ENCODE measurements at places on chromosomes 3 and 15.
A peak's percentile ranks its signal among the peaks of the same experiment; 100 is the strongest.

- peak; percentile 72 for DNase-seq
These were observed 10.9 kb downstream of the RMDN3 start for GRCh38 chr15:40743921-40744814.

DNA sequence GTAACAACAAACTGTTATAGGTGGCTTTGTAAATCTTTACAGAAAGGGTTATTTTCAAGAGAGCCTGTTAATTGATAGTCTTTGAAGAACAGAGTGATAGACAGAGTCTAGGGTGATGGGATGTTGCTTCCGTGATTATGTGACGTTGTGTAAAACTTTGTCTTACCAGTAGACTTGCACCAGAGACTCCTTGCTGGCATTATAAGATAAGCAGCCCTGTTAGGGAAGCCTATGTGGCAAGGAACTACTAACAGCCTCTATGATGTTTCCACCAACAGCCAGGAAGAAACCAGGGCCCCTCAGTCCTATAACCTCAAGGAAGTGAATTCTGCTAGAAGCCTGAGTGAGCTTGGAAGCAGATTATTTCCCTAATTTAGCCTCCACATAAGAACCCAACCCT lies 18.9 kb downstream of the STT3B start:
- DNase-seq = no peak

DNA sequence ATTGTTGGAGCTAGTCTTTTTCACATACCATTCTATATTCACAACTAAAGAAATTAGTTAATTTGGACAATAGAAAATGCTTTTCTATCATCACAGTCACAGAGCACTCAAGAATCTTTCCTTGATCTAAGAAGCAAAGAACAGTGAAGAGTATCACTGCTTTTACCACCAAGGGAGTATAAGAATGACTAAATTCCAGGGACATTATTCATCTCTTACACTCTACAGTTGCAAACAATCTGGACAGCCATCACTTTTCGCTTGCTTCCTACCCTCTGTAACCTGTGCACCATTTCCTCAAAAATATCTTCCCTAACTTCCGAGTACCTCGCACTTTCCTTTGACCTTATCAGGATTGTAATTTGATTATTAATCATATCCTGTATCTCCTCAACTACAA lies 359.5 kb upstream of the TMCO5A start:
- DNase-seq = no peak

DNA sequence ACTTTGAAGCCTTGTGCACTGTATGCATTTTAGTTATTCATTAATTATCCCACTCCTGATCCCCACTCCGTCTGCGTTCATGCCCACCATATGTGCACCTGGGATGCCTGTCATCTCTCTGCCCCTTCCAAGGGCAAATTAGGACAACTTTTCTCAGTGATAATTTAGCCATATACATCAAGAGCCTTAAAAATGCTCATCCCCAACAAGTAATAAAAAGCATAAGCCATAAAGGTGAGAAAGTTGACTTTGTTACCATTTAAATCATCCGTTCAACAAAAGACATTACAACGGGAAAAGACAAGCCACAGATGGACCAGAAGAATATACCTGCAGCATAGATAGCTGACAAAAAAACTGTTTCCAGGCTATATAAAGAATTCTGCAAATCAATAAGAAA lies 131.4 kb upstream of the LINGO1 start:
- DNase-seq = no peak

DNA sequence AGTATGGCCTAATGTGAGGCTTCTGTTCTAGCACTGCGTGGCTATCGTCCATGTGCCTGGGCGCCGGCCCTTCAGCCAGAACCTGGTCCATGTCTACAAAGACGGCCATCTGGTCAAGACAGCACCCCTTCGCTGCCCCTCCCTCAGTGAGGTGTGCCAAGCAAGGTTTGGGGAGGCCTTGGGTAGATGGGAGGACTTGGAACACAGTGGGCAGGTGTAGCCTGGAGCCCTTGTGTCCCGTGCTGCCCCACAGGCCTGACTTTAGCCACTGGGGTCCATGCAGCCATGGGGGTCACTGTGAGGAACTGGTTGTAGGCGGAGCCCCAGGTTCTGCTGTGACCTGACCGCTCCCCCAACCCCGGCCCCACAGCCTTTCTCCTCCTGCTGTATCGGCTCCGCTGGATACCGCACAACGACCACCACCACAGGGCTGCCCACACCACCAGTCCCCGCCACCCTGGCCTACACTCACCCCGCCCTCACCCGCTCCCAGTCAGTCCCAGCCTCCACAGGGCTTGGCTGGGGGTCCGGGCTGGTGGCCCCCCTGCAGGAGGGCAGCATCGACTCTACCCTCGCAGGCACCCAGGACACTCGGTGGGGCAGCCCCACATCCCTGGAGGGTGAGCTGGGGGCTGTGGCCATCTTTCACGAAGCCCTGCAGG lies 16.6 kb downstream of the NBEAL2 start:
- DNase-seq = no peak

- no peak for DNase-seq
These were observed 6.8 kb downstream of the STOML1 start for GRCh38 chr15:73985101-73985873.

DNA sequence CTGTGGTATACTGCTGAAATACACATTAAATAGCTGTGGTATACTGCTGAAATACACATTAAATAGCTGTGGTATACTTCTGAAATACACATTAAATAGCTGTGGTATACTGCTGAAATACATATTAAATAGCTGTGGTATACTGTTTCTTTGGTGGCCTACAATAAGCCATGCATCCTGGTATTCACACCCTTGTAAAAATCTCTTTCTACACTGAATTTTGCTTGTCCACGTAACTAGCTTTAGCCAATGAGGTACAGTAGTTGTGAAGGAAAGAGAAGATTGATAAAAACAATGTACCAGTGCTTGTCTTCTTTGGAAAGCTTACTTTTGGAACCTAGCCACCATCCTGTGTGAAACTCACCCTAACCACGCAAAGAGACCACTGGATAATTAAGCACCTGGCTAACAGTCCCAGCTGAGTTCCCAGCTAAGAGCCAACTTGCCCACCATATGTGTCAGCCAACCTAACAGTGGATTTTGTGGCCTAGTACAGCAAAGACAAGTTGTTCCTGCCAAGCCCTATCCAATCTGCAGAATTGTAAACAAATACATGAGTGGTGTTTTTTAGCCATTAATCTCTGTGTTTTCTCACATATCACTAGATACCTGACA lies 103.4 kb upstream of the MELTF start:
- no peak for DNase-seq

DNA sequence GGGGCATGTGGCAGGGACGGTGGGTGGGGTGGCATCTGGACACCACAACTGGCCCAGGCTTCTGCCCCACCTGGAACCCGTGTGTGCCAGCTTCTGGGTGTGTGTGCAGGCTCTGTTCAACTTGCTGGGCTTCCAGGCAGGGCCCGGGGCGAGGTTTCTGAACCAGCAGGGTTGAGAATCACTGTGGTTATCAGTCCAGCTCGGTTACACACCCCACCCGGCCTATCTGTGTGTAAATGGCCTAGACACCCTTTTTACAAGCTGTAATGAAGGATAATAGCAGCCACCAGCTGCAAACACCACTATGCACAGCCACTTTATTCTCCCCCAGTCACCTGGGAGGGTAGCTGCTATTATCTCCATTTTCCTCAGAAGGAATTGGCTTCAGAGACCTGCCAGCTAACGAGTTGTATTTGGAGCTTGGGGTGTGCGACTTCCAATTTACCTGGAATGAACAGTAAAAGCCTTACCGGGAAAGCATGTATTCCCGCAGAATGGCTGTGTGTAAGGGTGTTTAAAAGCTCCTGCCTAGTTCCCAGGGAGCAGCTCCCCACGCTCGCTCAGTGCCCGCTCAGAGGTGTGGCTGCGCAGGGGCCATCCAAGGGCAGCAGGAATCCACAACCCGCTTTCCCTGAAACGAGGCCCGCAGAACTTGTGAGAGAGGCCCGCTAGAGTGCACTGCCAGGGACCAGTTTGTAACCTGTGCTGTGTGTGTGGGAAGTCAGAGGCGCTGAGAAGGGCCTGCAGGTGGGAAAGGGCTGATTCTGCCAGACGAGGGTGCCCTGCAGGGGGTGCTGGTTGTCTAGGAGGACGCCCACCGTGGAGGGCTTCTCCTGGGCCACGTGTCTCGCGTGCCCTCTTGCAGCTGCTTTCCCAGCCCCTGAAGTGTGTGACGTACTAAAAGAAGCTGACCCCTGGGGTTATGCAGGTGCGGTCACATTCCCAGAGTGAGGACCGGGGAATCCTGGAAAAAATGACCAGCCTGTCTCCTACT lies 83.5 kb downstream of the C3orf70 start:
- DNase-seq = no peak

DNA sequence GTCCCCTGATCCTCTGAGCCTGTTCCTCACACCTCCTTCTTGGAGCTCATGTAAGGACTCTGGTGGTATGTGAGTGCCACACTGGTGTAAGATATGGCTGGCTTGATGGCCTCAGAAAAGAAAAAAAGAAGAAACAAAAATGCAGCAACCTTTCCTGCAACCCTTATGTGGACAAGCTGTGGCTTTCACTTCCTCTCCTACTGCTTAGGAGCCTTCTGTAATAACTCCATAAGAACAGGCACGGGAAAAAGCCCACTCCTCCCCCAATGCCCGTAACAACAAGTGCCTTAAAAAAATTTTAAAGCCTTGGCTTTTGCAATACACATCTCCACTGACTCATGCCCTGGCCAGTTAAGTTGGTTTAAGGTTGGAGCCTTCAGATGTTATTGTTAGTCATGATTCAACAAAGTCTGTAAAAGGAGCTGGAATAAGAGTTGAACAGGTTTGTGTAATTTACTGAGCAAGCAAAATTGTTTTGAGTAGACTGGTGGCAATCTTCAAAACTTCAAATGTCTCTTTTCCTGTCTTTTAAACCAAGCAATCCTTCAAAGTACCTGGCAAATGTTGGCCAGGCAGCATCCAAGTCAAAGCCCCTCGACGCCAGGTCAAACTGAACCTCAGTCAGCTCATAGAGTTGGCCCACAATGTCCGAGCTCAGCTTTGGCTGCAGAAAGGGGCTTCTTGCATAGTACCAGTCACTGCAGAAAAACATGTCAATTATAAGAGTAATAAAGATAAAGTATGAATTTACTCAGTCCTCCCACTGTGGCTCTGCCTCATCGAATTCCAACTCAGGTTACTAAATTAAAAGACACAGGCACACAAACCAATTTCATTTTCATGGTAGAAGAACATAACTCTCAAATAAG lies 22.9 kb downstream of the FYCO1 start:
- no peak for DNase-seq

DNA sequence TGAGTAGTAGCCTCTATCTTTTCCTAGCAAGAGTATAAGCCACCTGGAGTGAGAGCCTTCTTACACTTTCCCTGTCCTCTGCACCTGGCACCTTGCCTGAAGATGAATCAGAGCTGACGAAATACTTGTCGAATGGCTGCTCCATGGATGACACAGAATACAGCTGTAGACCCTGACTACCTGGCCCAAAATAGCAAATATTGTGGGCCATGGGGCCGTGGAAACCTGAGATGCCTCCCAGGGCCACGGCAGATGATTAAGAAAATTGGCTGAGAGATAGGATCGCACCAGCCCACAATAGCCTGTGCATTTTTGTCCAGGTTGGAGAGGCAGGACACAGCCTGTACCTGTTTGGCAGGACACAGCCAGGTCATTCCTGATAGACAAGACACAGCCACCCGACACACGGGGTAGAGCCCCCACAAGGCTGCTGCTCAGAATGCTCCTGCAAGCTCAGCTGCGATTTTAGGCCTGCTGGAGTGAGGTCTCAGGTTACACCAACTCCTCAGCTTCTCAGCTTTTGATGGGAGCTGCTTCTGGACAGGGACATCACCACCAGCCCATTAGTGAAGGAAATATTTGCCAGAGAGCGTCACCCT lies 22.9 kb upstream of the TPM1 start:
- DNase-seq = no peak

- DNase-seq = no peak
These were observed 6.7 kb downstream of the ZNF860 start for GRCh38 chr3:31988271-31988670.

DNA sequence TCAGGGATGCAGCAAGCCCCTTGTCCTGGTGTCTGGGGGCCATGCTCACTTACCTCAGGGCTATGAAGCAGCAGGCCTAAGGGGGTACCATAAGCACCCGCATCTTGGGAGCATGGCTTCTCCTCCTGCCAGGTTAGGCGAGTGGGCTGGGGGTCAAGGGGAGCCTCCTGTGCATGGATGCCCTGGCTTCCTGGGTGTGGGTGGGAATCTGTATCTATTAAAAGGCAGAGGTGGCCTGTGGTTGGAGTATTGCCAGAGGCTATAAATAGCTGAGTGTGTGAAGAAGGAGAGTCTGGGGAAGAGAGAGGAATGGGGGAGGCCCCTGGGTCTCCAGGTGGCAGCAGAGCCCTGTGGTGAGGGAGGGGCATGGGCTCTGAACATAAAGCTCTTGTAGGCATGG lies 19.5 kb downstream of the ACVR2B start:
- DNase-seq = no peak

DNA sequence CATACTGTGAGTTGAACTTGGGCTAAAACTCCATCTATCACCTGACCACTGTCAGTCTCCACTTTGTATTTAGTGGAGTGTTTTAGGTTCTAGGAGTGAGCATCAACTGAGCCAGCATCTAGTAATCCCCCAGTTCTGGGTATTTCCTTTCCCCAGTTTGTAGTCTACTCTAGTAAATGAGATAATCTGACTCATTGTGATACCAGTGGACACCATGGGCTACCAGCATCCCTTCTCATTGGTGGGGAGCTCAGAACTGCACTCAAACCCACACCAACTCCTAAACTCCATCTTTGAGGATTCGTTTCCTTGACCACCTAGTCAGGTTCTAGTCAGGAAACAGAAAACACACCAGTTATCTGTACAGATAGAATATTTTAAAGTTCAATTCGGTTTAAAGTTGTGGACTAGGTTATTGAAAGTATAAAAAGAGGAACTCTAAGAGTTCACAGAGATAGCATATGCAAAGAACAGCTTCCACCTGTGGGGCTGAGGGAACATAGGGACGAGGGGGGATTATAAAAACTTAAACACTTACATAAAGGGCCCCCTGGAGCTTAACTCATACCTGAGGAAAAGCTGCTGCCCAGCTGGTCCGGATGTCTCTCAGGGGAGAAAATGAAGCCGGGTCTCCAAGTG lies 36.0 kb downstream of the LEO1 start:
- no peak for DNase-seq

Data from T-helper 2 cell treated with Interferon-gamma antibody and Interleukin-4, amounts not matched to agents 5 μg/mL and 100 μg/mL, for 36 hours (primary cell).